Gastroesophageal sphincter (tissue), 4 donors: ENCODE measurements at places on chromosomes 1 and 21. TPM values are rescaled to one million over a fixed set of nuclear protein-coding genes. Genes with fewer than 3 reads are reported as not detected.

GRCh38 chr21:42289926-42290325 is 25.3 kb downstream of the TFF3 start:
- ATAC-seq: no peak

DNA sequence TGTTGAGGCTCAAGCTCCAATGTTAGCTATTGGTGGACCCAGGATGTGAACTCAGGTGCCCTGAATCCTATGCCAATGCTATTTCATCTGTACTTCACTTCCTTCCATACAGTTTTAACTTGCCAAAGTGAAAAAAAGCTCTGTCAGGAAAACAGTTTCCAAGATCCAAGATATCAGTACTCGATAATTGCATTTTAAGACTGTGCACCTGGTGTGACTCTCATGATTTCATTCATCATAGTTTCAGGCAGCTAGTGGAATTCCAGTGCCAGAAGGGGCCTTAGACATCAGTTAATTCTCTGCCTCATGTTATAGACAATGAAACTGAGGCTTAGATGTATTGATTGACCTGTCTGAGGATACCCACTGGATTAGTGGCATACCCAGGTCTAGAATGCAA is 26.5 kb upstream of the LEPR start:
- ATAC-seq: no peak

DNA sequence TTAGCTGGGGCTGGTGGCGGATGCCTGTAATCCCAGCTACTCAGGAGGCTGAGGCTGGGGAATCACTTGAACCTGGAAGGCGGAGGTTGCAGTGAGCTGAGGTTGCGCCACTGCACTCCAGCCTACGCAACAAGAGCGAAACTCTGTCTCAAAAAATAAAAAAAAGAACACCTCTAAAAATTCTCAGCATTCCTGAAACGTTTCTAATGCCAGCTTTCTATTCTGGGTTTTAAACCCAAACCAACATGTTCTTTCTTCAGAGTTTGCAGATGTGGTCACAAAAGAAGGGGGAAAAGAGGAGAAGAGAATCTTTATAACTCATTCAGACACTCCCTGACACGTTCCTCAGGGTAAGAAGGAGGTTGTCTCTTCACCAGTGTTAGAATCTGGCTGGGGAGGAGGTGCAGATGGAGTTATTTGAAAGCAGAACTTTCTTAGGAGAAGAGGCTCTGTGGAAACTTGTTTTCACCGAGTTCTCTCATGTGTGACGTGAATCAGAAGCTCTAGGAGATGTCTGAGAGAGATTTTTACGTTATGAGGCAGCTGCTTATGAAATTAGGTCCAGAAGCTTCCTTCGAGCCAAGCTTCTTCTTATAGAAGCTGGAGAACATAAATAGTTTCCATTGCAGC is 17.8 kb upstream of the CNR2 start:
- peak; percentile 71 for ATAC-seq

DNA sequence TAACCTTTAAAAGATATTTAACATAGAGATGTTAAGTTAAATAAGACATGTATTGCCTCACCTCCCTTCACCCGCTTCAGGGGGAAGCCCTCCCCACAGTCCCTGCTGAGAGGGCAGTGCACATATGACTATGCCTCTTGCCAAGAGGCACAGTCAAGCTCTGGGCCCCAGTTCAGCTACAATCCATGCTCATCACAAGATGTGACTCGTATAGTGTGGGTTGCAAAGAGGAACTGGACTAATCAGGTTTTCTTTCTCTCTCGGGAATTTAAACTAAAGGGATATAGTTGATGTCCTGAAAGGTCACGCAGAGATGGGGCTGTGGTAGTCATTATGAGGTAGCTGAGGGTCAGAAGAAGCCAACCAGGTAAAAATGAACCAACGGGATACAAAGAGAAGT is 35.6 kb downstream of the LYST start:
- no peak for ATAC-seq

DNA sequence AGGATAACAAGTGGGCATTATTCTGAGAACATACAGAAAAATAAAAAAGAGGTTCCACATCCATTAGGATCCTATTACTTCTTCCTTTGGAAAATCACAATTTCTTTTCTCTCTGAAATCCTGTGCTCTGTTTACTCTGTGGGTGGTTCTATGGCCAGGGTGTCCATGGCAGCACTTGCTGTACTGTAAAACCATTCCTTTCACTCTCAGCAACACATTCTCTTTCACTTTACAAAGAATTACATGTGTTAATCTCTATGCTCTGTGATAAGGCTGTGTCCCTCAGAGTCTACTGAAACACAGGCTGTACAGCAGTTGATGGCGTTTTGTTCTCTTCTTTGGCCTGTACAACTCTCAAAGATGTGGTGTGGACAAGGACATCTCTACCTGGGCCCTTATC is 524.1 kb downstream of the PTBP2 start:
- ATAC-seq: no peak

DNA sequence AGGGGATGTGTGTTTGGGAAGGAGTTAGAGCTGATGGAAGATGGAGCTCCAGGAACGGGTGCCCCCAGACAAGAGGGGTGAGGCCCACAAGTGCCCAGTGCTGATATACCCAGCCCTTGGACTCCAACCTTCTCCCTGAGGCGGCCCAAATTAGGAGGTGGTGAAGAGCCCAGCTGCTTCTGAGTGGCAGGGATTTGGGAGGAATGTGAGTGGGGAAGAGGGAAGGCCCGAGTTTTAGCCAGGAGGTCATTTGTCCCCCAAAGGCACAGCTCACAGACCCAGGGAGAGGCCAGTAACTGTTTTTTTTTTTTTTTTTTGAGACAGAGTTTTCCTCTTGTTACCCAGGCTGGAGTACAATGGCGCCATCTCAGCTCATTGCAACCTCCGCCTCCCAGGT is 1.2 kb upstream of the PADI2 start:
- no peak for ATAC-seq

GRCh38 chr1:176820391-176821031 is 344.0 kb downstream of the ASTN1 start:
- no peak for ATAC-seq

- ATAC-seq: no peak
These were observed 42.5 kb downstream of the TMED5 start for GRCh38 chr1:93137604-93138292.

The AMY1B gene
- total RNA-seq: not detected

The MFN2 gene
- 236 TPM for total RNA-seq

The DNAJC28 gene
- total RNA-seq: 0.67 TPM

The OSBPL9 gene
- 110 TPM for total RNA-seq

The MYCL gene
- not detected for total RNA-seq

The OR10J4 gene
- not detected for total RNA-seq
